Stimulated activated CD8-positive, alpha-beta memory T cell treated with anti-CD3 and anti-CD28 coated beads, Interleukin-4, amount 100 ng/mL, for 1 hour (primary cell): ENCODE measurements at places on chromosomes 12 and 14.

- DNase-seq, result no peak
These were observed 51.6 kb downstream of the CAND1 start for GRCh38 chr12:67320614-67321295.

DNA sequence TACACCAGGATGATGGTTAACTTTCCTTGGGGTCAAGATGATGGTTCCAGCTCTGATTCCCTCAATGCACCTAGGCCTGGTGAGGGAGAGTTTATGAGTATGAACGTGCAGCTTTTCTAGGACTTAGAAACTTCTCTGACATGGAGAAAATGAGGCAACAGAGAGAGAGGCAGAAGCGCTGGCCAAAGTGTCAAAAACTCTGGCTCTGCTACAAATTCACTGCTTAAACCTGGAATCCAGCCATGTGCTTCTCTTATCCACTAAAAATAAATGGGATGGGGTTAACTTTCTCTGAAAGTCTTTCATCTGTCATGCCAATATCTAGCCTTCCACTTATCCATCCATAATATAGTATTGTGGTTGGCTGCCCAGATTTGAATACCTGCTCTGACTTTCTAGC lies 568.7 kb downstream of the MED13L start:
- DNase-seq, result no peak

DNA sequence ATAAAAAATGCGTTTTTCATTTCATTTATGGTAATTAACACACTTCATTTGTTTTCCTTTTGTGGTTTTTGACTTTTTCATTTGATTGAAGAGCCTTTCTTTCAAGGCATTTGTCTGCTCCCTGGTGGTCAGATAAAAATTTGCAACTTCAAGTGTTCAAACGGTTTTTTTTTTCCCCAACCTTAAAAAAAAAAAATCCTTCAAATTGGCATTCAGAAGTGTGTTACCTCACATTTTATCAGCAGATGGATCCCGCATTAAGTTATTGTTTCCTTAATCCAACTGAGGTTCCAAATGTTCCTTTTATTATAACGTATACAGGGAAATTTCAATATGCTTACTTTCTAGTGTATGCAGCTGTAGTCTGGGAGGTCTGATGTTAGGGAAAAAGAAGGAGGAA lies 47.2 kb downstream of the MYF5 start:
- DNase-seq, result no peak

DNA sequence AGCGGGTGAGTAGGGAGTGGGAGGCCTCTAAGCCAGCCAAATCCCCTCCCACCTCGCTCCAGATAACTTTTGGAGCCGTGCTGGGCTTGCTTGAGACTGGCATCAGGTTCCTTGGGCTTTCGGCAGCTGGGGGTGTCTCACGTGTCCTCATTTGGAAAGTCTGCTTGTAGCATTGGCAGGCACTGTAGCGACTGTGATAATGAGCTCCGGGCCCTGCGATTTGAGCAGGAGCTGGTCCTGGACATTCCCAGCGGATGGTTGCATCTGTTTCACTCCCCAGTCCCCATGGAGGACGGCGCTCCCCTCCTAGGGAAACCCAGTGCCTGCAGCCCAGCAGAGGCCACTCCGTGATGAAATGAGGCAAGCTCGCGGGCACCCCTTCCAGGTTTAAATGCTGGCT lies 49.4 kb downstream of the DGLUCY start:
- no peak for DNase-seq

GRCh38 chr12:65685514-65685913 lies 138.8 kb upstream of the HMGA2 start:
- no peak for DNase-seq

GRCh38 chr14:23182372-23183157 lies 895 bp downstream of the SLC7A8 start:
- DNase-seq, result no peak

DNA sequence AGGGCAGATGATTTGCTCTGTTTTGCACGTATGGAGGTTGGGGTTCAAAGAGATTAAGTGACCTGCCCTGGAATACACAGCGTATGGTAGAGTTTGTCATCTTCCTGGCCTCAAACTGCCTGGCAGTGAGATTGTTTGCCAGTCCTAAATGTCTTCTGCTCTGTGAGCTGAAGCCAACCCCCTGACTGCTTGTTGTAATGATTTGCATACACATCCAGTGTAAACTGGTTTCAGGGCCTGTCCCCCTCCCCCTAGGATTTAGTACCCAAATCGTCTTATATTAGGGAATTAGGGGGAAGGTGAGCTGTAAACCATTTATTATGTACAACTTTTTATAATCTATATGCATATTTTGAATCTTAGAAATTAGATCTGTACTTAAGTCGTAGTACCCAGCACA lies 38.4 kb downstream of the AKAP3 start:
- no peak for DNase-seq

GRCh38 chr12:123041042-123041531 lies 60.6 kb downstream of the ARL6IP4 start:
- no peak for DNase-seq

DNA sequence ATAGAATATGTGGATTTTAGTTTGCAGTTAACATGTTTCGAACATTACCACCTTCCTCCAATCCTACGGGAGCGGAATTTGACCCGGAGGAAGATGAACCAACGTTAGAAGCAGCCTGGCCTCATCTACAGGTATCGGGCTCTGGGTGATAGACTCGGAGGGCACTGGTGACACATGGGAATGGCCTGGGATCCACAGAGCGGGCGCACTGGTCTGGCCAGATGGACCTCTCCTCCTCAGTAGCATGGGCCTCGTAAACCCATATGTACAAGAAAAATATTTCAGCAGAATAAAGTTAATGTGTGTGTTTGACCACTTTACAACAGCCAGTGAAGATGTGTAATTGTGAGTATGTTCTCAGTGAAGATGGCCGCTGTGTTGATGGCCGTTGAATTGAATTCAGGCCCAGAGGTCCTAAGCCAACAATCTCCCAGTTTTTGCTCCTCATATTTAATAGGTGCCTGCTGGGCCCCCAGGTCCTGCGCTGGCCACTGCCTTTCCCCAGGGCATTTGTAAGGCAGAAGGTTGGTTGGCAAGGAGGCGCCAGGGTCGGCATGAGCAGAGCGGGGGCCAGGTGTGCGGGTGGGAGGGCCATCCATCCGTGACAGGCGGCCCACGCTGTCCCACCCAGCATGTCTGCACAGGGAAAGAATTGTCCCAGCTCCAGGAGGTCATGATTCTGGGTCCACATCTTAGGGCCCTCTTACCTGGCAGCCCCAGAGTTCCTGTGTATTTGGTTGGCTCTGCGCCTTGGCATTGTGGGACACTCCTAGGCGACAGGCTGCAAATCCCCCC lies 82.0 kb upstream of the DYNC1H1 start:
- no peak for DNase-seq

DNA sequence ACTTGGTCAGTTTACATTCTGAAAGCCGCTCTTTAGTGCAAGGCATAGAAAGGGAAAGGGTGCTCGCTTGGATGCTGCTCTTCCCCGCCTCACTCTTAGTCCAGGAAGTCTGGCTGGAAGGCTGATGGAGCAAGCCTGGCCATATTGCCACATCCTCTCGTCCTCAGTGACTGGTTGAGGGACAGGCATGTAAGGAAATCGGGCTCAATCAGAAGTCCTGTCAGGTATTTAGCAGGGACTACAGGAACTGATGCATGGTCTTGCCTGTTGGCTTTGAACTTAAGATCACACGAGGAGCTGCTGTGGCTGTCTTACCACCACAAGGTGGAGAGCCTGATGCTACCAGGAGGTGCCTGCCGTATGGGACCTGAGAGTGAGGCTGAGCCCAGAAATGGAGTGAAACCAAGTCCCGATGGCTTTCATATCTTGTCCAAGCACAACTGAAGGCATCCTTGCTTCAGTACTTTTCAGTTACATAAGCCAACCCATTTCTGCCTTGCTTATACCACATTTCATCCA lies 10.7 kb upstream of the C12orf75 start:
- no peak for DNase-seq

DNA sequence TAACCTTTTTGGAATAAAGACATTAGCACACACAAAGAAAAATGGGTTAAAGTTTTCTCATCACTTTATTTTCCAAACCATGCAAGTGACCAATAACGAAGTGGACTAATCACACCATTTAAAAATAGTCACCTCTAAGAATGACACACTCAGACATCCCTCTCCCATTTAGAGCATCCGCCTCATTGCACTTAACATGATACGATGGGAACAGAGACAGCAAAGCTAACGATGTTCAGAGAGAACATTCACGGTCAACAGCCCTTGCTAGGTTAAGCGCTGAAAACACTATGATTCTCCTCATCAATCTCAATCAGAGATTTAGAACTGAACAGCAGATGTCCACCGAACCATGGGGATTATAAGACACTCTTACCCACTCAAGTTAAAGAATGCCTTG lies 35.8 kb downstream of the NIN start:
- no peak for DNase-seq

DNA sequence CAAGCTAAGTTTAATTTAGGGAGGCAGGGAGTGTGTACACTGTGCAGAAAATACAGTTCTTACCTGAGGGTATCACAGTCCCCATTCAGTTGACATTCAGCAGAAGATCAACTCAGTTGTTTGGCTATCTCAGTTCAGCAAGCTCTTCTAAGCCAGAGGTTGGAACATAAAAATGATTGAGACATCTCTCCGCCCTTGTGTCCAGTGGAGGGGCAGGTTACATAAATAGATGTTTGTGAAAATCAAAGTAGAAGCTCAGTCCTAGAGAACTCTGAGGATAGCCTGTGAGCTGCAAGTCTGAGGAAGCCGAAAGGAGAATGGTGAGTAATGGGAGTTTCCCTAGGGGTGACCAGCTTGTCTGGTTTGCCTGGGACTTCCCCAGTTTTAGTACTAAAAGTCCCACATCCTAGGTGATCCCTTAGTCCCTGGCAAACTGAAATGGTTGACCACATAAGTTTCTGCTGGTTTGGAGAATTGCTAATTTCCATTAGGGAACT lies 251.4 kb upstream of the ATP2B1 start:
- no peak for DNase-seq

GRCh38 chr12:30417697-30418231 lies 277.9 kb downstream of the IPO8 start:
- DNase-seq, result no peak

- DNase-seq, result no peak
These were observed 17.3 kb upstream of the MLXIP start for GRCh38 chr12:122061253-122061652.

- DNase-seq, result no peak
These were observed 754 bp downstream of the ZNF605 start for GRCh38 chr12:132955094-132956010.

DNA sequence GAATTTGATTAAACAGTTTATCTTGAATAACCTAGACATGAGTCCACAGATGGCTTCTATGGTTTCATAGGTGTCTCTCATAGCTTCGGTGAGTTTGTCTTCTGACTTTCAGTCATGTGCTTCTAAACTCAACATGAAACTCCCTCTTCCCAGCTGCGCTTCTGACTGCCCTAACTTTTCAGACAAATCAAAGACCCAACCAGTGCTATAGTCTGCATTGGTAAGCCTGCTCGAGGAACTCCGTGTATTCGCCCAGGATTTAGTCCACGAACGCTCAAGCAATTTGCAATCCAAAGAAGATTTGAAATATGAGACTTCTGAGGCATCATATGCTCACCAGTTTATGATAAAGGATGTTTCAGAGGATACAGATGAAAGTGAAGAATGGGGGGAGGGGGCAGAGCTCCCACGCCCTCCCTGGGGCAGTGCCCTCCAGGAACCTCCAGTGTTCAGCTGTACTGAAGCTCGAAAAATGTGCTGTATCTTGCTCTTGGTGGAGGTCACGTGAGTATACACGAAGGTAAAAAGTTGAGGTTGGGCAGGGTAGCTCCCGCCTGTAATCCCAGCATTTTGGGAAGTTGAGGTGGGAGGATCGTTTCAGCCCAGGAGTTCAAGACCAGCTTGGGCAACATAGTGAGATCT lies 5.2 kb upstream of the RILPL2 start:
- no peak for DNase-seq

- DNase-seq, result no peak
These were observed 57.0 kb downstream of the SLC6A12 start for GRCh38 chr12:156945-157344.

DNA sequence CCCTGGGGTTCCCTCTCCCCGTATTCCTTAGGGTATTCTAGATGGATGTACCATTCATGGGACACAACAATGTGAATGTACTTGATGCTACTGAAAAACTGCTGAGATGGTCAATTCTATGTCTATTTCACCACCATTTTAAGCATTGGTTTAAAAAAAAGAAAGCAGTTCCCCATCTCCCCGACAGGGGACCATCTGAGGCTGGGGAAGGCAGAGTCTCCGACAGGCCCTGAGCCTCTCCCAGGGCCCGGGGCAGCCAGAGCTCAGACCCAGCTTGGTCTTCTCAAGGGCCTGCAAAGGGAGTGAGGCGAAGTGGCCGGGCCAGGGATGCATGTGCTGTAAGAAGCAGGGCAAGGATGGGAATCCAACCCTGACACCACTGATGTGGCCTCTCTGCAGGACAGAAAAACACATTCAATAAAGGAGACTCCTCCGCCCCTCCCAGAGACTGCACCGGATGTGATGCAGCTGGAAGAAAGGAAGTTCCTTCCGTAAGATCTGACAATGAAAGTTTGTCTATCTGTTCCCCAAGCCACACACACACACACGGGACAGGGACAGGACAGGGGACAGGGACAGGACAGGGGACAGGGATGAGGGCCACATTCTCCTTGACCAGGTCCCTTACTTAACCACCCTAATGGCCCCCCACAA lies 234.1 kb downstream of the BCL11B start:
- no peak for DNase-seq

GRCh38 chr12:52300796-52301691 lies 9.7 kb upstream of the KRT81 start:
- no peak for DNase-seq

DNA sequence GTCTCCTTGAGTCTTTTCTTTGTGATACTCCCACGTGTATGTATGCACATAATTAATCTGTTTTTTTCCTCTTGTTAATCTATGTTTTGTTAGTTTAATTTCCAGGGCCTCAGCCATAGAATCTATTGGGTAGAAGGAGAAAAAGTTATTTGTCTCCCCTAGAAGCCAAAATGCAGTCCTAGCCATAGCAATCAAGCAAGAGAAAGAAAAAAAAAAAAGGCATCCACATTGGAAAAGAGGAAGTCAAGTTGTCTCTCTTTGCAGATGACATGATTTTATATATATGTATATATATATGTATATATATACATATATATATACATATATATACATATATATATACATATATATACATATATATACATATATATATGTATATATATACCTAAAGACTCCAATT lies 25.4 kb upstream of the ETV6 start:
- no peak for DNase-seq

DNA sequence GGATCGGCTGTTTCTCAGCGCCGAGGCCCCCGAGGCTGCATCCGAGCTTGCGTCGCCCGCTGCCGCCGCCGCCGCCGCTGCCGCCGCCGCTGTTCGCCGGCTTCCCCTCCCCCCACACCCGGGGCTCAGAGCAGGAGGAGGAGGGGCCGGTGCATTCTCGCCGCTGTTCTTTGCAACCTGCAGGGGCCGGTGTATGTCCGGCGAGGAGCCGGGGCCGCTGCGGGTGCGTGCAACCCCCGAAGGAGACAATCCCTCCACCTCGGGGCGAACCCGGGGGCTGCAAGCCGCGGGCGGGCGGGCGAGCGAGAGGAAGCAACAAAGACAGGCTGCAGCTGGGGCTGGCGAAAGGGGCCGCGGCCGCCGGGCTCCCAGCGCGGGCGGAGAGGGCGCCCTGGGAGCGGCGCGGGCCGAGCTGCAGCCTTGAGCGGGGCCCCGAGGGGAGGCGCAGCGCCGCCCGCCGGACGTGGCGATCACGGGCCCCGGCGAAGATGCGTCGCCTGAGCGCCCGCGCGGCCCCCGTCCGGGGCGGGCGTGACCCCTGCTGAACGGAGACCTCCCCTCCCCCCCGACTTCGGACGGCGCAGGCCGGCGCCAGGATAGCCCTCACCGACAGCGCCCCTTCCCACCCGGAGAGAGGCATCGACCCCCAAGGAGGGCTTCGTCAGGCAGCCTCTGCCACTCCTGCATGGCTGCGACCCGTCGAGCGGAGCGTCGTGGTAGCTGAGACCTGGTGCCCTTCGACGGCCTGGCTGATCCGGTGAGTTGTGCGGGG lies 702 bp downstream of the FAM222A start:
- DNase-seq, result peak; percentile 18
